Nephron progenitor cell (in vitro differentiated cells): ENCODE measurements at places on chromosomes 2 and 18.

- DNase-seq = no peak
Observed at GRCh38 chr2:44136252-44136651, 32.4 kb upstream of the PPM1B start.

DNA sequence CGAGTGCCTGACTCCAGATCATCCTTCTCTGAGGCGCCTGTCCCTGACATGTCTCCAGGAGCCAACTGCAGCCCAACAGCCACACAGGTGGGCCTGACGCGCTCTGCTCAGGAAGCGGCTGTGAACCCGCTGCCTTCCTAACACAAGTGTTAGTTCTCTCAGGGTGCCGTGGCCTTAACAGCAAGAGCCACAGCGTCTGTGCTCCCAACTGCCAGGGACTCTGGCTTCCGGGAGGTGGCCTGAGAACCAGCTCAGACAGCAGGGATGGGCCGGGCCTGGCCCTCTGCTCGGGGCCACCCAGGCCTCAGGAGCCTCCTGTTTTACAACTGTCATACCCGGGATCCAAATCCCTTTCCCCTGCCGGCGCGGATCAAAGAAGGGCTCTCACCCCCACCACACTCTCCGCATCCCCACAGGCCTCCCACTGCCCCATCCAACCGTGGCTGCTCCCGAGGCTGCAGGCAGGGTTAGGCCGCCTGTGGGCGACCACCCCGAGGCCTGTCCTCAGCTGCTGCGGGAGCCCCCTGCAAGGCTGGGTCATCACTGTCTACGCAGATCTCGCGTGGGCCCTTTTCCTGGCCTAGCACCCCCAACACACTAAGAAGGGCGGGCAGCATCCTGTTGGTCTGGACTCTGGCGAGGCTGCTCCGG, 114.2 kb upstream of the ZNF236 start:
- peak; percentile 19 for DNase-seq

GRCh38 chr2:7795778-7796563, 878.8 kb downstream of the RNF144A start:
- no peak for DNase-seq

DNA sequence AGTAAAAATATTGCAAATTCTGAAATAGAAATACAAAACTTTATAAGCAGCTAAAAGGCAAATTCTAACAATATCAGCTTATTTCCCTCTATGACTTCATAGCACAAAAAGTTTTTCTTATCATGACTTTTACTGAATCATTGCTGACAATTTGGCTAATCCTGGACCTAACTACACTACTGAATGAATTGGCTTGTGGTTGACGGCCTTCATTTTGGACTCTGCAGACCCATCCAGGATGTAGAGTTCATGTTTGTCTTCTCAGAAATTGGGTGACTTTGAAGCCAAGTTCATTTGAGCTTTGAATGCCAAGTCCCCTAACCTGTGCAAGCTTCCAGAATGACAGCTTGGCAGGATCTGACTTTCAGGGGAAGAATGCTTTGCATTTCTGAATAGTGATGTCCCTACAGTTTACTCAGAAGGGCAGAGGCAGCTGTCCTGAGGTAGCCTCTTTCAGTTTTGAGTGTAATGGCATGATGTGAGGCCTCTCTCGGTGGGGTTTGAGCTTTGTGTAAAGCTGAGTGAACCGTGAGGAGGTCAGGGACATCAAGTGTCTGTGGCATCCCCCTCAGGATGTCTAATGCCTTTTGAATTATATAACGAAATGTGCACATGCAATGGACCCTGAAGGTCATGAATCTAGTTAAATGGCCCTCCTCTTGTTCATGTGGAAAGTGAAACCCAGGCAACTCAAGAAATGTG, 48.0 kb downstream of the EFEMP1 start:
- no peak for DNase-seq

DNA sequence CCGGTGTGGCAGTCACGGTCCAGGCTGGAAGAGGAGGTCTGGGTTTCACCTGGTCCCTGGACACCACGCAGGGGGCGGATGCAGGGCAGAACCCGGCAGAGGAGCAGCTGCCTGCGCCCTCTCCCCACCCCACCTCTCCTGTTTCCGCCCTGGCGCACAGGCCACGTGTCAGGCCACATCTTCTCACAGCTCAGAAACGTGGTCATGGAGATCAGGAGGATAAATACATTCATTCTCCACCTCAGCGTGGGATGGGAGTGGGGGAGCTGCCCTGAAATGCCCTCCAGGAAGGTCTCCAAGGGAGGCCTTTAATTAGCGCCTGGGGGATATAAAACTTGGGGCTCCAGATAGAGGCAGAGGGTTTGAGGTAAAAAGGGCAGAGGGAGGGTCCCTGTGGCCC, 142.0 kb downstream of the KCTD1 start:
- no peak for DNase-seq

DNA sequence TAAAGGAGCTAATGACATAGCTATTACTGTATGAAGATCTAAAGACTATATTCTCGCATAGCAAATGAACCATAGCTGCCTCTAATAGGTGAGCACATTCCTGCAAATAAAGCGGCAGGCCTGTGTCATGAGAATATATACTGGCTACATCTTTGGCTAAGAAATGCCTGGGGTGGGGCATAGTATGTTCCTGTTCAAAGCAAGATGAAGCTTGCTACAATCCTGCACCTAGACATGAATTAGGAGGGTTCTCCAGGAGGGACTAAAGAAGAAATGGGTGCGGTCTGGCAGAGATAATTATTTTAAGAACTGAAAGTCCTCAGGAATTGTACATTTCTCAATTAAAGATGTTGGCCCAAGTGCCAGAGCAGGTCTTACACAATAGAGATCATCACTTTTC, 46.8 kb upstream of the PLA2R1 start:
- DNase-seq = no peak

DNA sequence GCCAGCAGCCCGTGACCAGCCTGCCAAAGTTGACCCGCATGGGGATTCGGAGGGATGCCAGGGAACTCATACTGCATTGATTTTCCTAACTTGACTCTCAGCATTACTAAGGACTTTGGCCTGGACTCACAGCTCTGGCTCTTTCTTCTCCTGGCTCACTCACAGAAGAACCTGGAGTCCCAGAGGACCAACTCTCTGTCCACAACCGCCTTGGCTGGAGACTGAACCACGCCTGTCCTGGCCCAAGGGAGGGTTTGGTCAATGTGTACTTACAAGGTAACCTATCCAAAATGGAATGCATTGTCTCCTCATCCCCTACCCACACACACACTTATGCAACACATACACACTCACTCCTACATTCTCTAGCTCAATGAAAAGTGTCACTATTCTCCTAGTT, 135.6 kb upstream of the KLHL29 start:
- DNase-seq = no peak

GRCh38 chr2:162072976-162073887, 783 bp downstream of the DPP4 start:
- DNase-seq = peak; percentile 22

DNA sequence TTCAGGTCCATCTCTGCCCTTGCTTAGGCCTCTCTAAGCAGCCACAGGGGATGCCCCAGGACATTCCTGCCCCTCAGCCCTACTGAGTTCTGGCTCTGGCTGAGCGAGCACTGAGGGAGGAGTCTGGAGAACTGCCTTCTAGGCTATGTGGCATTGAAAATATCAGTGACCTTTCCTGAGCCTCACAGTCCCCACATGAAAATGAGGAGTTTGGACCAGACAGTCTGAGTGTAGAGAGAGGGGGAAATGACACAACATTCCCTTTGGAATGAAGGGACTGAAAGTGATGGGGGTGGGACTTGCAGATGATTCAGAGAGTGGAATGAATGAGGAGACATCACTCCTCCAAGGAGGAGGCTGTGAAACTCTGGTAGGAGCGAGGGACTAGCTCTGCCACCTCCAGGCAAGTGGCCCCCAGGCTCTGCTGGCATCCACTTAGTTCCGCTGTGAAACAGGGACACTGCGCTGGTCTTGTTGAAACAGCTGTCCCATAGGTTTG, 8.0 kb downstream of the TNS1 start:
- no peak for DNase-seq
